ENCODE measurements at places on chromosomes 12 and 14. TPM values are rescaled to one million over a fixed set of nuclear protein-coding genes. Genes with fewer than 3 reads are reported as not detected.

Gene PIWIL1
- total RNA-seq: not detected

Gene HNRNPC
- total RNA-seq: 800 TPM

Gene RNU4-1
- total RNA-seq: under 0.01 TPM

Gene LRTM2
- not detected for total RNA-seq

Gene LACRT
- not detected for total RNA-seq

Gene C3AR1
- 1.2 TPM for total RNA-seq

Gene ANKRD33
- total RNA-seq: not detected

Gene CHPT1
- total RNA-seq: 100 TPM

Gene KRT79
- total RNA-seq: 0.07 TPM

Gene LAG3
- total RNA-seq: 0.52 TPM

Gene CRIP1
- total RNA-seq: 5.8 TPM

Gene KERA
- total RNA-seq: not detected

Gene WIF1
- 4.3 TPM for total RNA-seq

Gene NOXRED1
- 0.40 TPM for total RNA-seq

Gene RAB15
- 34.0 TPM for total RNA-seq

Gene IFNG-AS1
- not detected for total RNA-seq

Gene IAPP
- total RNA-seq: not detected

Gene ANHX
- not detected for total RNA-seq

Gene RD3L
- total RNA-seq: not detected

Gene ACSS3
- total RNA-seq: 18.8 TPM

Gene C12orf54
- total RNA-seq: not detected

Gene TCL1B
- total RNA-seq: 0.50 TPM

Gene GLS2
- total RNA-seq: 6.4 TPM

Gene PLA2G1B
- 8.5 TPM for total RNA-seq

Gene FOXG1
- not detected for total RNA-seq

Gene OR4E2
- total RNA-seq: not detected

Gene ADAM21
- total RNA-seq: 0.43 TPM

Gene TAS2R8
- total RNA-seq: not detected

Gene DDX23
- 73.1 TPM for total RNA-seq

Gene CIROP
- total RNA-seq: not detected

Gene BCL7A
- 14.2 TPM for total RNA-seq

Gene ASCL1
- total RNA-seq: 1.7 TPM

Gene PRICKLE1
- 25.9 TPM for total RNA-seq

Gene FAM186B
- 0.17 TPM for total RNA-seq

Gene SALL2
- 11.8 TPM for total RNA-seq

Gene PRMT5
- 52.2 TPM for total RNA-seq

Gene SLIRP
- total RNA-seq: 246 TPM

Gene CRIP2
- 8.3 TPM for total RNA-seq

Gene KRT83
- total RNA-seq: not detected

Gene SOX5
- 26.4 TPM for total RNA-seq

Gene LUM
- 2,030 TPM for total RNA-seq

Gene PRB2
- 0.10 TPM for total RNA-seq

Gene OR10P1
- total RNA-seq: not detected

Gene PKP2
- 58.0 TPM for total RNA-seq

Gene IKZF4
- total RNA-seq: 6.7 TPM

Gene PTHLH
- total RNA-seq: 1.8 TPM

Gene RNASE3
- not detected for total RNA-seq

Gene KIF26A
- 5.0 TPM for total RNA-seq

Measured in hepatocyte (in vitro differentiated cells).